AML-193 (cell line): ENCODE measurements at places on chromosomes 5 and 9.

- DNase-seq = no peak
These were observed 38.1 kb downstream of the RNF145 start for GRCh38 chr5:159171274-159171673.

DNA sequence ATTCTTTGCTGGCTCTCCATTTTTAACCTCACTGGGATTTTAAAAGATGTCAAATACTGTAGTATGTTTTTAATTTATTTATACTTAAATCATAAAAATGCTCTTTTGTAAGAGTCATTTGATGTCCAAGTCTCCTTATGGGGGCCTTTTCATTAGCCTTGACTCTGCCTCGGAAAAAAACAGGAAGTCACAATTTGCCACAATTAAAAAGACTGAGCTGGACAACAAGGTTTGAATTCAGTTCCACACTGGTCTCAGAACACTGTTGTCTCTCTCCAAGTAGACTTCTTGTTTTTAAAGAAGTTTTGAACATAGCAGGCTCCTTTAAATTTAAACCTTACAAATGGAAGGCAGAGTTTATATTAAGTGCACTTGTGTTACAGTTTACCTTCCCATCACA, 444.2 kb downstream of the ACTL7B start:
- no peak for DNase-seq

DNA sequence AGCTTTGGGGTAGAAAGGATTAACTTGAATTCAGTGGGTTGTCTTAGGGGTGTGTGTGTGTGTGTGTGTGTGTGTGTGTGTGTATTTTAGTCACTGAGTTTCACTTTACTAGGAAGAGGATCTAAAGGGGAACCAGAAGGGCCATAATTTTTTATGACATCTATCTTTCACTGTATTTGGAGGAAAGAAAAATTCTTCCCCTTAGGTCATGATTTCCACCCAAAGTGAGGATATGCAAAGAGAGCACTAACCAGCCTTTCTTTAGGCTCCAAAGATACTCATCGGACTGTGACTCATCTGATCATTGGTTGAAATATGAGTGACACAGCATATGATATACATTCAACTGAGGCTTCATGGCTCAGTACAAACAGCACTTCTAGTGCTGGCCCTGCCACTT, 75.2 kb upstream of the RASGRF2 start:
- no peak for DNase-seq

GRCh38 chr5:180070756-180071530, 616 bp downstream of the RNF130 start:
- peak; percentile 66 for DNase-seq

DNA sequence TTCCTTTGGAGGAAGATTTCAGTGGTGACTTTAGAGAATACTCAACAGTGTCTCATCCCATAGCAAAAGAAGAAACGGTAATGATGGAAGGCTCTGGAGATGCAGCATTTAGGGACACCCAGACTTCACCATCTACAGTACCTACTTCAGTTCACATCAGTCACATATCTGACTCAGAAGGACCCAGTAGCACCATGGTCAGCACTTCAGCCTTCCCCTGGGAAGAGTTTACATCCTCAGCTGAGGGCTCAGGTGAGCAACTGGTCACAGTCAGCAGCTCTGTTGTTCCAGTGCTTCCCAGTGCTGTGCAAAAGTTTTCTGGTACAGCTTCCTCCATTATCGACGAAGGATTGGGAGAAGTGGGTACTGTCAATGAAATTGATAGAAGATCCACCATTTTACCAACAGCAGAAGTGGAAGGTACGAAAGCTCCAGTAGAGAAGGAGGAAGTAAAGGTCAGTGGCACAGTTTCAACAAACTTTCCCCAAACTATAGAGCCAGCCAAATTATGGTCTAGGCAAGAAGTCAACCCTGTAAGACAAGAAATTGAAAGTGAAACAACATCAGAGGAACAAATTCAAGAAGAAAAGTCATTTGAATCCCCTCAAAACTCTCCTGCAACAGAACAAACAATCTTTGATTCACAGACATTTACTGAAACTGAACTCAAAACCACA, 67.4 kb downstream of the VCAN start:
- DNase-seq = no peak

- DNase-seq = no peak
These were observed 42.9 kb upstream of the SUB1 start for GRCh38 chr5:32542216-32543059.

- DNase-seq = peak; percentile 61
These were observed 269.4 kb upstream of the PTGER4 start for GRCh38 chr5:40410231-40410861.

GRCh38 chr5:57878301-57878722, 395.7 kb upstream of the ACTBL2 start:
- DNase-seq = no peak

DNA sequence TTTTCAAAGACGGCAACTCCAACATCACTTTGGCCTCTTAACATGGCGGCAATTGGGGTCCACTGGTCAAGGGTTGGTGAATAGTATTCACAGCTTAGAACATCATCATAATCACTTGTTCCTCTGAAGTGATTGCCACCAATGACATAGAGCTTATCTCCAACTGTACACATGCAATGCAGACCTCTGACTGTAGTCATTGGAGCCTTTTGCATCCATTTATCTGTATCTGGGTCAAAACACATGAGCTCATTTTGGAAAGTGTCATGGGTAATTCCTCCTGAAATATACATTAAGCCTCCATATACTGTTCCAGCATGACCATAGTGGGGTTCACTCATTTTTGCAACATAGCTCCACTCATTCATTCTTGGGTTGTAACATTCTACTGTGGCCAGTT, 2.0 kb downstream of the KLHL9 start:
- no peak for DNase-seq

DNA sequence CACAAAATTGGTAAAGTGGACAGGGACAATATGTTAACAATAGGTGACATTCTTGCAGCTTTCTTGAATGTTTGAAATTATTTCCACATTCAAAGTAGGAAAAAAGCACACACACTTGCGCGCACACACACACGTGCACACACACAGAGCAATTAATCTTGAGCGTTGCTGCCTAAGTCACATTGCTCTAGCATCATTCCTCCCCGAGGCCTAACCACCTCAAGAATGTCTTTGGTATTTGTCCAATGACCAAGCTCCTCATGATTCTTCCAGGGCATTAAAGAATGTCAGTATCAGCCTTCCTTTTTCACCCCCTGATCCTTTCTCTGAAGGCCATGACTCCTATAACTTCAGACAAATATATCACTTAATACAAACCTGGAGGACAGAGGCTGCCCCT, 198.1 kb downstream of the NPR3 start:
- no peak for DNase-seq

GRCh38 chr5:72628771-72629371, 121.7 kb upstream of the ZNF366 start:
- no peak for DNase-seq

GRCh38 chr9:112780450-112781036, 30.0 kb downstream of the SNX30 start:
- DNase-seq = no peak

- DNase-seq = no peak
These were observed 23.7 kb downstream of the ENHO start for GRCh38 chr9:34499076-34499475.

DNA sequence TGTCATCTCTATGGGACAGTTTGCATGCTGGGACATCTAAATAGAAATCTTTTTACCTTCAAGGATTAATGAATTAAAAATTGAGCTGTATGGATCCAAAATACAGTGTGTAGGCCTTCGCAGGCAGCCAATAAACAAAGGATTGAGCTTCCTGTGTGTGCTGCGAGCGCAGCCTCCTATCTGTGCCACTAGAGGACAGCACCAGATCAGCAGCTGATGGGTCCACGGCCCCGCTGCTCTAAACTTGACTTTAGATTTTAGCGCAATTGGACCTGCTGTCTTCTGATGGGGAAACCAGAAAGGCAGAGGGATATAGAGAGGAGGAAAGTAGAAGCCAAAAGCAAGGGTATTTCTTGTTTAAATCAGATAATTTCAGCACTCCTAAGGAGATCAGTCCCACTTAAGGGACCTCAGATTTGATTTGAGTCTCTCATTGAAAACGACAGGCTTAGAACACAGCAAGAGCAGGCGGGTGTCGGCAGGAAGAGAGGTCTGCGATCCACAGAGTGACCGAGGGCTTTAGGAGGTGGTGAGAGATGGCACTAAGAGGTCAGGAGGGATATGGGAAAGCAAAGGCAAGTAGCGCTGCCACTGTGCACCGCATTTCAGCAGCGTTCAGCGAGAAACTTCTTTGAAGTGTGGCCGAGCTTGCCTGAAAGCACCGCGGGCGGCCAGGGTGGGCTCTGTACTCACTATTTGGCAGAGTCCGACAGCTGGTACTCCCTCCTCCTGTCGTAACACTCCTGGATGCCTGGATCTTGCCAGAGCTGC, 214.3 kb downstream of the GNA14 start:
- DNase-seq = peak; percentile 43

- no peak for DNase-seq
These were observed 742 bp upstream of the LECT2 start for GRCh38 chr5:135955525-135955924.

DNA sequence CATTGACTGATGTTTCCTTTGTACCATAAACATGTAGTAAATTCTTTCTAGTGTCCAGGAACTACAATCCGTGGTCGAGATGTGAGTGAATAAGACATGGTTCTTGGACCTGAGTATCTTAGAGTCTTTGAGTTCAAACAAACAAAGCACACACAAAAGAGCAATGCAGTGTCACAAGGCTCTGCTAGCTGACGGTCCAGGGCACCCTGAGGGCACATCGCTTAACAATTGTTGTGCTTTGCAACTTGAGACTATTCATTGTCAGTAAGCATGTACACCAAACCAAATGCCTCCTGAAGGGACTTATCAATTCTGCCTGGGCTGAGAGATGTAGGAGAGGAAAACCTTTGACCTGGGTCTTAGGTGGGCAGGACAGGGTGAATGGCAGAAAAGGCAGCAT, 84.8 kb downstream of the CAMK4 start:
- no peak for DNase-seq

DNA sequence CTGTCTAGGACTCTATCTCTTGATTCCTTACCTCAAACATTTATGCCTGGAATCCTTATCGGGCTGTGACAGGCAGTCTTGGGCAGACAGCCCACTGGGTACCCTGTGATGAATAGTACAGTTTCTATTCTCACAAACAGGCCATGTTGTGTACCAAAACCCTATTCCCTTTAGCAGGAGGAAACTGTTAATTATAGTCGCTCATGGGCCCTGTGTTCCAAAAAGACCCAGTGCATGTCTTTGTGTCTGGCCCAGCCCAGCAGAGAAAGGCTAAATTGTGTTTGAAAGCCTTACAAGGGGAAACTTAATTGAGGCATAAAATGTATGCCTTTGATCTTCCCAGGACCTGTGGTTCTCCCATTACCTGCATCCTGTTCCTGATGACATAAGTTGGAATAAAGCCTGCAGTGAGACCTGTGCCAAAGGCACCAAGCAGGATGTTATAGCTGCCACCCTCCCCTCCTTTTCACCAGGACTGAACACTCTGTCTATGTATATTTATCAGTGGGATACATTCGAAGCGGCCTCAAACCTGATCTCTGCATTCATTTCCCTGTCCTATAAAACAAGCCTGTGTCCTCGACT, 43.3 kb downstream of the TLR4 start:
- no peak for DNase-seq

- no peak for DNase-seq
These were observed 51.8 kb downstream of the WDR36 start for GRCh38 chr5:111143910-111144309.

- DNase-seq = no peak
These were observed 7.4 kb upstream of the ADGRD2 start for GRCh38 chr9:124442826-124443225.

DNA sequence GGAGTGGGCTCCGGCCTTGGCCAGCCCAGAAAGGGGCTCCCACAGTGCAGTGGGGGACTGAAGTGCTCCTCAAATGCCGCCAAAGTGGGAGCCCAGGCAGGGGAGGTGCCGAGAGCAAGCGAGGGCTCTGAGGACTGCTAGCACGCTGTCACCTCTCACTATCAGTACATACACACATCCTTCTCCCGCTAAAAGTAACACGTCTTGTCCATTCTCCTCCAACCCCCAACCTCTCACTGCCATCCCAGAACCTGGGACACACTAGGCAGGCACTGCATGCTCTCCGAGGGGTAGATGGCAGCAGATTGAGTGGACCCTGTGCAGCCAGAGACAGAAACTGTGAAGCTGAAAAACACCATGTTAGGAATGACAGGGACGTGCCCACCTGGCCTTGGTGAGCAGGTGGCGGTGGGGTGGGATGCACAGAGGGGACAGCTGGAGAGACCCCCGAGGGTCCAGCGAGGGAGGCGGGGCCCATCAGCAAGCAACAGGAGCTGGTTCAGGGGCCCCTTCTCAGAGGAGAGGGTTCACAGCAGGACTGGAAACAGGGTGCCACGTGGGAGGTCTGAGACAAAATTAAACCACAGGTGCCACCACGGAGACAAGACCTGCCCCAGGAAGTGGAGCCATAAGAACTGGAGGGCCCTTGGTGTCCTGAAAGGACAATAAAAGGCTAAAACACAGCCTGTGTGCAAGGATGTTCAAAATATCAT, 16.9 kb downstream of the SEMA4D start:
- no peak for DNase-seq

- DNase-seq = no peak
These were observed 28.4 kb downstream of the CEL start for GRCh38 chr9:133090187-133090586.

DNA sequence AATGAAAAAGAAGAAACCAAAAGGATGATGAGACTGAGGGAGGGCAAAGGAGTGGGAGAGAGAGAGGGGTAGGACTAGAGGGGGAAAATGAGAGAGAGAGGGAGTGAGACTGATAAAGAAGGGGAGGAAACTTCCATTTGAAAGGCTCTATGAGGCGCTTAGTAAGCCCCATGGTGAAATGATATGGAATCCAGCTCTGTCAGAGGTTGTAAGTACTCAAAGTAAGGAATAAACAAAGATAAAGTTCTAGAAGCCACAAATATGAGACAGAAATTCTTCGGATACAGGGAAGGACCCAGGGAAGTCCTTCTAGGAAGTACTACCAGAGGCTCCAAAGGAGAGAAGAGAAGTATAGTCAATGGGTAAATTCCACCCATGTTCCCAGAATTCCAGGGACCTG, 21.7 kb upstream of the VLDLR start:
- DNase-seq = no peak

- no peak for DNase-seq
These were observed 194.4 kb downstream of the ARRDC3 start for GRCh38 chr5:91188755-91189154.

GRCh38 chr9:84779883-84780282, 110.4 kb downstream of the NTRK2 start:
- DNase-seq = no peak

DNA sequence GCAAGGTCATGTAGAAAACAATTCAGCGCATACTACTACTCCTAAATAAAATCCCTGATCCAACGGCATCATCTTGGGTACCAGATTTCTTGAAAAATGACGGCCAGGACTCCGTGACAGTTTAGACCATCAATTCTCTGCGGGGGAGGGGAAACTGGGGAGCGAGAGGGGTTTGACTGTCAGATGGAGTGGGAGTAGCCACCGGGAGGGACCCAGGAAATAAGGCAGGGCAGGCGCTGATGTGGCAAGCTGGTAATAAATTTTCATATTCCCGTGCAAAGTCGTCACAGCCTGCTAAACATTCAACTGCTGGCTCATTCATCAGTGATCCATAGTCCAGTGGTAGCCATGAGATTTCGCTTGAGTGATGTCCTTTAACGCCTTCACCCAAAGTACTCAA, 457 bp upstream of the CDH18 start:
- DNase-seq = no peak

GRCh38 chr9:94166976-94167346, 82.7 kb downstream of the PTPDC1 start:
- no peak for DNase-seq
